ENCODE measurements at places on chromosomes 7 and 10. TPM values are rescaled to one million over a fixed set of nuclear protein-coding genes. Genes with fewer than 3 reads are reported as not detected.

RPEL1 gene
- not detected for total RNA-seq

DNA sequence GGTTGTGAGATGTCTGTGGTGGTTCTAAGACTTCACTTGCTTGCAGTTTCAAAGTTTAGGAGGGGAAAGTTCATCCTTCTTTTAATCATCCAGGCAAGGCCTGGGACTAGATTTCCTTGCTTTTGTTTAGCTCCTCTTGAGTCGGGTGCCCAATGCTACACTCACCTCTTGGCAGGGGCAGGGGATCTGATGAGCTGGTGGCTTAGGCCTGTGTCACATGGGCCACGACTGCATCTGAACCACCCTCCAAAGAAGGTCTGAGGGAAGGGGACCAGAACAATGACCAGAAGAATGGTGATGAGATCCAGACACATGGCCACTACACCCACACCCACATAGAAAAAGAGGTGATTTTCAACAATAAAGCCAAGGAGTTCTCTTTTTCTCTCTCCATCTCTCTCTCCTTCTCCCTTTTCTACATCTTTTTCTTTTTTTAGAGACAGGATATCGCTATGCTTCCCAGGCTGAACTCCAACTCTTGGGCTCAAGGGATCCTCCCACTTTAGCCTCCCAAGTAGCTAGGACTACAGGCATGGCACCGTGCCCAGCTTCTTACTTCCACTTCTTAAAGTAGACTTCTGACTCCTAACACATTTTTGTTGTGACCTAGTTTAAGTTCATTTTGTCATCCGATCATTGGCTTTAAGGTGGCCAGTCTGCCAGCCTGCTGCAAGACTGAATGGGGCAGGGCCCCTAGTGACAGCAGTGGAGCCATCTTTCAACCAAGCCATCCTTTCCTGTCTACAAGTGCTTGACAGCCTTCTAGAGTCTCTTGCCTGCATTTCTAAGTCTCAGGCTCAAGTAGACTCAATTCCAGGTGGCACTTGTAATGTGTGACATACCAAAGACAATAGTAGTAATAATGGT lies 350.9 kb downstream of the RNLS start:
- no peak for DNase-seq

- no peak for DNase-seq
Observed at GRCh38 chr7:37920305-37920848, at the start of gene EPDR1. Gene EPDR1 (plus strand): TSS chr7:37920640. CDS start chr7:37920940, 300 bp downstream.

DNA sequence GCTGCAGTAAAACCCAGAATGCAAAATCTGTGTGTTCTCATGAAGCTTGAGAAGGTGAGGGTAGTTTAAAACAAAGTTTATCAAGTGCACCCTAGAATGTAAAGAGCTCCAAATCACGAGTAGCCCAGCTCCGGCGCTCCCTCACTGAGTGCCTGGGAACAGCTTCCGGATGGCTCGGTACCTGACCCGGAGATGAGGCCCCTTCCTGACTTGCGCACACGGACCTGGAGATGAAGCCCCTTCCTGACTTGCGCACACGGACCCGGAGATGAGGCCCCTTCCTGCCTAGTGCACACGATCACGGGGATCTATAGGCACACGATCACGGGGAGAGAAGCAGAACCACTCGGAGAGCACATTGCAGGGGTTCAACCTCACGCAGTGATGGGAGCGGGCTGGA lies 322.1 kb upstream of the RNF32 start:
- DNase-seq: no peak

DNA sequence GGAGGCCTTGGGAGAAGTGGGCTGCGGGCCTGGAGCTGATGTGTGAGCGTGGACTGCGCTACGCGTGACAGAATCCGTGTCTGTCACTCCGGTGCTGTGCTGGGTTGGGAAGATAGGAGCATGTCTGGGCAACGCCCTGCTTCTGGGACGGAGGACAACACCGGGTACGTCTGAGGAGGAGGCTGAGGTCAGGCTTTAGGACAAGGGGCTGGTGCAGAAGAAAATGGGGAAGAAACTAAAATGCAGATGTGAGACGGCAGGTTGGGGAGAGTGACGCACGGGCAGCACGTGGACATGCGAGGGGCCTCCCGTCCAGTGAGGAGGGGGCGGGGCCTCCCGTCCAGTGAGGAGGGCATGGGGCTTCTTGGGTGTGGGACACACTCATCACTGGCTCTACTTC lies 207.4 kb downstream of the DNAJB6 start:
- no peak for DNase-seq

DNA sequence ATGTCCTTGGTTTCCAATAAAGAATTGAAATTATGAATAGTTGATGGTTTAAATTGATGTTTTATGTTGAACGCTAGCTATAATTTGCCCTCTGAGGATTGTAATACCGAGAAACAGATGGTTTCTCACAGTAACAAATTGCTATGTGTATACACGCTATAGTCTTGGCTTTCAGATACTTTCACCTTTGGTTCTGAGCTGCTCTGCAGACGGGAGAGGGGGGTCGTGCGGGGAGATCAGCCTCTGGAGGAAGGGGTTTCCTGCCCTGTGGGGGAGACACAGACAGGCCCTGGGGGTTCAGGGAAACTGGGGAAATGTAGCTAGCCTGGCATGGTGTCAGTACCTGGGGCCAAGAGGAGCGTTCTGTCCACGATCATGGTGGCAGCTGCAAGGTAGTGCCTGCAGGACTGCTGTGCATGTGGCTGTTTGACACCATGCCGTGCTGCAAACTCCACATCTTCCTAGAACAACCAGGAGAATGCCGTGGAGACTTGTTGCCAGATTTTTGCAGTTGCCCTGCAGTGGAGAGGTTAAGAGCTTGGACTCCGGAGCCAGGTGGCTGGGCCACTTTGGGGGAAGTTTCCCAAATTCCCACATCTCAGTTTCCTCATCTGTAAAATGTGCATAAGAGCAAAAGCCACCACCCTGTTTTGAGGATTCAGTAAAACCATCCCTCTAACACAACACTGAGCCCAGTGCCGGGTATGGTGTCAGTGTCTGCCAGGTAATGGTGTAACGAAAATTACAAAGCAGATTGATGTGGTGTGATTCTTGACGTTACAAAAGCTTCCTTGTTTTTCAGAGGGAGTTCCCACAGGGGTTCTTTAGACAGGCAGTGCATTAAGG lies 167.9 kb downstream of the CUX1 start:
- DNase-seq: no peak

SFRP5 gene
- total RNA-seq: not detected

WNT2 gene
- total RNA-seq: not detected

- no peak for DNase-seq
Observed at GRCh38 chr10:12531305-12532220, 182.2 kb downstream of the CAMK1D start.

GRCh38 chr10:61376908-61377368 lies 76.2 kb downstream of the TMEM26 start:
- no peak for DNase-seq

KNDC1 gene
- not detected for total RNA-seq

- DNase-seq: no peak
Observed at GRCh38 chr7:66359656-66360211, 154.6 kb downstream of the TPST1 start.

BEND7 gene
- total RNA-seq: 31.7 TPM

DNA sequence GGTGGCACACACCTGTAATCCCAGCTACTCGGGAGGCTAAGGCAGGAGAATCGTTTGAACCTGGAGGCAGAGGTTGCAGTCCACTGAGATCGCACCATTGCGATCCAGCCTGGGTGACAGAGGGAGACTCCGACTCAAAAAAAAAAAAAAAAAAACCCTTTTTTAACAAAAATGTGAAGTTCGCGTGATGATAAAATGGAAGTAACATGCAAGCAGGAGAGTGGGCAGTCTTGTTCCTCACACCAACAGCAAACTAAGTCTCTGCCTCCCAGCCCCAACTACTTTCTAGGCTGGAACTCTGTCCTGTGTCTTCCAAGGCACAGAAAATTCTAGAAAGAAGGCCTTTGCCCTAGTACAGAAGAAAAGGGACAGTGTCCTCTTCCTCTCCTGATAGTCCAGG lies 11.3 kb downstream of the PIK3AP1 start:
- DNase-seq: no peak

DNA sequence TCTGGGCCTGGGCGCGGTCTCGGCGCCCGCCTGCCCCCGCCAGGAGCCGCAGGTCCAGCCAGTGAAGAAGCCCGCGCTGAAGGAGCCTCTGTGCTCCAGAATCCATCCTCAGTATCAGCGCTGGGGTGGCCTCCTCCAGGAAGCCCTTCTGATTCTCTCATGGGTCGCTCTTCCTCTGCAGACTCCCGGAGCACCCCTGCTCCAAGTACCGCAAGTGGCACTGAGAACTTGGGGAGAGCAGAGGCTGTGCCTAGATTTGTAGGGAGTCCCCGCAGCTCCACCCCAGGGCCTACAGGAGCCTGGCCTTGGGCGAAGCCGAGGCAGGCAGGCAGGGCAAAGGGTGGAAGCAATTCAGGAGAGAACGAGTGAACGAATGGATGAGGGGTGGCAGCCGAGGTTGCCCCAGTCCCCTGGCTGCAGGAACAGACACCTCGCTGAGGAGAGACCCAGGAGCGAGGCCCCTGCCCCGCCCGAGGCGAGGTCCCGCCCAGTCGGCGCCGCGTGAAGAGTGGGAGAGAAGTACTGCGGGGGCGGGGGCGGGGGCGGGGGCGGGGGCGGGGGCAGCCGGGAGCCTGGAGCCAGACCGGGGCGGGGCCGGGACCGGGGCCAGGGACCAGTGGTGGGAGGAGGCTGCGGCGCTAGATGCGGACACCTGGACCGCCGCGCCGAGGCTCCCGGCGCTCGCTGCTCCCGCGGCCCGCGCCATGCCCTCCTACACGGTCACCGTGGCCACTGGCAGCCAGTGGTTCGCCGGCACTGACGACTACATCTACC lies at the start of gene ALOX5:
Gene ALOX5, plus strand, starts transcription at position 641 of the 774 bp plus-strand sequence. Its CDS starts 64 bp downstream, at position 705.
- no peak for DNase-seq

SPACDR gene
- total RNA-seq: 4.1 TPM

SLC18A3 gene
- not detected for total RNA-seq

DNA sequence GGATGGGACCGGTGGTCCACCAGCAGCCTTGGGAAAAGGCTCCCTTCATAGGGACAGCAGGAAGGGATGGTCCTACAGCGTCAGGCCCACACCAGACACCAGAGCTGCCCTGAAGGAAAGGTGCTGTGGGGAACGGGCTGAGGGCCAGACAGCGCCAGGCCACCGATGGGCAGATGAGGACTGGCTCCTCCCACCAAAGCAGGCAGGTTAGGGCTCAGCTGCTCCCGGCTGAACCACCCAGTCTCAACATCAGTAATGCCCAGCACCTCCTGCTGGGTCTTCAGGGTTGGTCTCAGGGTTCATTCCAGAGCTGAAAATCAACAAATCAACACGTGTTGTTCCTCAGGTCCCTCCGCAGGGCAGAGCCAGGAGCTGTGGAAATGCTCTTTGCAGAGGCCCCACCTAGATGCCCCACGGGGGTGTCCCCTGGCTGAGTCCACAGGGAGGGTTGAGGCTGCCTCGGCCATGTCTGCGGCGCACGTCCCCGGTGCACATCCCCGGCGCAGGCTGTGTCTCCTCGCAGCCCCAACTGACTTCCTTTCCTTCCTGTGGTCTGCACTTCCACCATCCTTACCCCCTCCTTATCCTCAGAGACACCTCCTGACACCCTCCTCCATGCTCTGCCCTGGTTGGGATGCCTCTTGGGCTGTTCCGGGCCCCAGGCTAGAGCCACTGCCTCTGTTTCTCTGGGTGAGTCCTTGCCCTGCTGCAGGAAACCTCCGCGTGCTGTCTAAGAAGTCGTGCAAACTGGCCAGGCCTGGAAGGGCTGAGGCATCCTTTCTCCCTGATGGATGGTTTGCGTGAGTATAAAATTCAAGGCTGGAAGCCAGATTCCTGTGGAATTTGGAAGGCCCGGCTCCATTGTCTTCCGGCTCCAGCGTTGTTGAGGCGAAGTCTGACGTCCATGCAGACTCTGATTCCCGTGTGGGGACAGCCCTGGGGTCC lies 32.8 kb upstream of the CFAP46 start:
- no peak for DNase-seq

GRCh38 chr7:65872776-65873581 lies at the start of gene VKORC1L1:
Gene VKORC1L1 (plus strand): TSS chr7:65873074. CDS start chr7:65873372, 298 bp downstream.
- DNase-seq: peak; percentile 91

DNA sequence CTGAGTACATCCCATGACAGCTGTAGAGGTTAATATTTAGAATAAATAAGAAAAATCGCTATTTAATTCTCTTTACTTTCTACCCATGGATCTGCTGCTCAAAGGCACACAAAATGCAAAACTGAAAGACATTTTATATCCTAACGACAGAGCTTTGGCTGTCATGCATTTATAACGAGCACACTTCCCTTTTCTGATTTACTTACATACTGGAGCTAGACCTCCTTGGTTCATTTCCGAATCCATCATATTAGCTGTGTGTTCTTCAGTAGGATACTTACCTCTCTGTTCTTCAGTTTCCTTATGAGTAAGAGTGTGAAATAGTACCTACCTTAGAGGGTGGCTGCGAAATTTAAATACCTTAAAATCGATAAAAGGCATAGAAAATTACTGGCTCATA lies 10.9 kb downstream of the CALCR start:
- DNase-seq: no peak

- DNase-seq: no peak
Observed at GRCh38 chr10:110808123-110808522, 63.6 kb upstream of the PDCD4 start.

GRCh38 chr7:37218956-37219355 lies 229.7 kb downstream of the ELMO1 start:
- DNase-seq: no peak

ADIRF gene
- 2.8 TPM for total RNA-seq

GRCh38 chr10:111545861-111546605 lies 469.2 kb downstream of the ADRA2A start:
- no peak for DNase-seq

DNA sequence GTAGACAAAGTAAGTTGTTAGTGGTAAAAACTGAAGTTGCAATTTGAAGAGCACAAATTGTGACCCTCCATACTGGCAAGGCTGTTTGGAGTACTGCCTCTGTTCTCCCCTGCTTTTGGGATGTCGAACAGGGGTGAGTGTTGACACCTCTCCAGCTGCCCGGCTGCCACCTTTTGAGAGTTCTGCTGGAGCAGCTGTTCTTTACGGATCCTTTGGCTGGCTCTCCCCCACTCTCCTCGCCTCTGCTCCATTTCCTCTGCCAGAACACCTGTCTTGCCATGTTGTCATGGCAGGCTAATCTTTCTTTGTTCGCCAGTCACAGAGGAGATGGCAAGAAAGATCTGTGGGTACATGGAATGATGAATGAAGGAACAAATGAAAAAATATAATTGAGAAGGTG lies 34.9 kb downstream of the INSYN2A start:
- DNase-seq: no peak

- DNase-seq: peak; percentile 2
Observed at GRCh38 chr7:121531175-121532070, 135.3 kb upstream of the FAM3C start.

ITGA8 gene
- total RNA-seq: 0.12 TPM

FRAT1 gene
- total RNA-seq: 3.5 TPM

- DNase-seq: no peak
Observed at GRCh38 chr10:23870651-23871610, 338.0 kb upstream of the KIAA1217 start.

DNA sequence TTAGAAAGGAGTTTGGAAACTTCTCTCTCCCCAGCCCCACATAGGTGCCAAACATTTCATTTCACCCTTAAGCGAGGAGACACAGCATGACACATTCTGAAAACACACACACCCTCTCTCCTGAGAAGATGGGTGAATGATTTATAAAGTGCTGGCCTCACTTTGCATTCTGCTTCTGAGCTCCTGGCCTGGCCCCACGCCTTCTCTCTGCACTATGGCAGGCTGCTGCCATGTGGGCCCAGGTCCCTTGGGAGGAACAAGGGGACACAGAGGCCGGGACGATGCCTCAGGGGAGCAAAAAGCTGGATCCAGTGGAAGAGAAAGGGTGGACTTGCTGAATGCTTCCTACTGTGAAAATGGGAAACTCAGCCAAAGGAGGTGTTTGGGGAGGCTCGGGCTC lies 56.0 kb downstream of the CPXM2 start:
- DNase-seq: no peak

ZNF804B gene
- not detected for total RNA-seq

- no peak for DNase-seq
Observed at GRCh38 chr10:1074052-1074747, 18.0 kb downstream of the WDR37 start.
